CD8-positive, alpha-beta T cell (primary cell): ENCODE measurements at places on chromosomes 16 and 17.

DNA sequence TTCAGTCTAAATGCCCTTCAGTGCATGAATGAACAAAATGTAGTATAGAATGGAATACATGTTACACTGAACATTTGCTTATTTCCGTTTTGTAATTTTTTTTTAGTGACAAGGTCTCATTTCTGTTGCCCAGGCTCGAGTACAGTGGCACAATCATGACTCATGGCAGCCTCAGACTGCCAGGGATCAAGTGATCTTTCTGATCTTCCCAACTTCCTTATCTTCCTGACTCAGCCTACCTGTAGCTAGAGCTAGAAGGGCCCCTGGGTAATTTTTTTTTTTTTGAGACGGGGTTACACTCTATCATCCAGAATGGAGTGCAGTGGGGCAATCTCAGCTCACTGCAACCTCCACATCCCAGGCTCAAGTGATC lies 7.3 kb upstream of the SLX4 start:
- no peak for DNase-seq

GRCh38 chr16:13453325-13453724 lies 466.6 kb upstream of the ERCC4 start:
- no peak for DNase-seq

DNA sequence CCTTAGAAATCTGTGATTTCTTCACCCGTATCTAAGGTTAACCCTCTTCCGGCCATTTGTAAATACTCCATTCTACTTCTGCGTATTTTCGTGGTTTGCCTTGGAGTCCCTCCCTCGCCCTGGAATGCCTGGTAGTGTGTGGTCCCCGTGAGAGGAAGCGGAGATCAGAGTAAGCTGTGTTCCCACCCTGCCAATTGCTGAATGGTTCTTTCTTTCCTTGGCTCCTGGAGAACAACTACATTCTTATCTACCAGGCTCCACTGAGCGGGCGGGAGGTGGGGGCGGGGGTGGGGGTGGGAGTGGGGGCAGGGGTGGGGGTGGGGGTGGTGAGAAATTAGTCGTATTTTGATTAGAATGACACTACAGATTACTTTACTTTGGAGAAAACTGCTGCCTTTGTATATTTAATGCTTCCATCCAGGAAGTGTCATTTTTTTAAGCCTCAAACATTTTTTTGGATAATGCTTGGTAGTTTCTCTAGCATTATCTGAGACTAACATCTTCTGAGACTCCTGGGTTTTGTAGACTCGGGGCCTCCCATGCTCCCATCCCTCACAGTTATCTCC lies 20.9 kb upstream of the FASN start:
- DNase-seq, result no peak

- no peak for DNase-seq
These were observed 134.5 kb downstream of the MRTFB start for GRCh38 chr16:14205666-14206065.

GRCh38 chr17:75318615-75319222 lies 29.5 kb upstream of the SLC25A19 start:
- DNase-seq, result no peak

GRCh38 chr17:73901661-73902415 lies 257.6 kb upstream of the SDK2 start:
- peak; percentile 20 for DNase-seq

GRCh38 chr17:73304971-73305812 lies 6.6 kb downstream of the CDC42EP4 start:
- DNase-seq, result no peak

GRCh38 chr17:16374146-16374938 lies 6.5 kb upstream of the UBB start:
- no peak for DNase-seq

GRCh38 chr16:17832738-17833137 lies 362.0 kb upstream of the XYLT1 start:
- DNase-seq, result no peak

GRCh38 chr16:608019-608418 lies 18.2 kb downstream of the RAB40C start:
- DNase-seq, result no peak

GRCh38 chr17:44219616-44220212 lies at the start of gene UBTF:
TSS of gene UBTF (minus strand) at chr17:44219675. CDS start at chr17:44218229, 1,446 bp downstream.
- DNase-seq, result peak; percentile 90

DNA sequence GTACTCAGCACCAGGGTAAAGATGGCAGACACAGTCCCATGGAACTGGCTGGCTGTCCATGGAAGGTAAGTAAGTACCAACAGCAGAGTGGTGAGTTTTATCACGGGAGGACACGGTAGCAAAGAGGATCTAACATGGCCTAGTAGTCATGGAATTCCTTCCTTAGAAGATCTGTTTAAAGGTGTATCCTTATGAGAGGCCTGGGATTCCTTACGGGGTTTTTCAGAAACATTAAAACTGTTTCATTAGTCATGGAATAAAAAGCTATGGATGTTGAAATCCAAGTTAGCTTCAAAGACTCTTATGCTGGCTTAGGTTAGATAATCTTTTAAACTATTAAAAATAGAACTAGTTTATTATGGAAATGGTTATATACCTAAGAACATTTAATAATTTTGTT lies 7.4 kb downstream of the FTO start:
- DNase-seq, result no peak

DNA sequence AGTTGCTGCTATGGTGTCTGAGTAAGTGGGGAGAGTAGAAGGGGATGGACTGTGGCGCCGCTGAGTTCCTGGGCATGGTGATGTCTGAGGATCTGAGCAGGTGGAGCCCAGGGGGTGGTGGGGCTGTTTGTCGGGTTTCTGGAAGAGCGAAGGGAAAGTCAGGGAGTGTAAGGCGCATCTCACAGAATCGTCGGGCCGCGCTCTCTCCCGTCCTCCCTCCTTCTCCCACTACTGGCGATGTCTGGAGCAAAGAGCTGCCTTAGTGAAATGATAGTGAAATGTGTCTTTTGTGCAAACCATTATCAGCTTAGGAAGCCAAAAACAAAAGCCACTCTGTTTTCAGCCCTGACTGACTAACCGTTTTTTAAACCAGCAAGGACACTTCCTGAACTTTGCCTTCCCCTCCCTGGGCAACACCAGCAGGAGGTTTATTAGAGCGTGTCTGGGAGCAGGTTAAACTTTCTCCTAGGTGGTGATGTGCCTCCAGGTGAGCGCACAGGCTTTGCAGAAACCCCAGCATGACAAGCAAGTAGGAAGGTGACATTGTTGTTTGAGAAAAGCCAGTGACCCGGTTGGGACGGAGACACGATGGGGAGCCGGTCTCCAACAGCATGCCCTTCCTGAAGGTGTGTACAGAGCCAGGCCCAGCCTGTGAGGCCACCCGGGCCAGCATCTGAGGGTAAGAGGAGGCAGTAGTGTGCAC lies 49.1 kb downstream of the RAB11FIP3 start:
- no peak for DNase-seq

- no peak for DNase-seq
These were observed 53.0 kb upstream of the GAS7 start for GRCh38 chr17:10251212-10251948.

DNA sequence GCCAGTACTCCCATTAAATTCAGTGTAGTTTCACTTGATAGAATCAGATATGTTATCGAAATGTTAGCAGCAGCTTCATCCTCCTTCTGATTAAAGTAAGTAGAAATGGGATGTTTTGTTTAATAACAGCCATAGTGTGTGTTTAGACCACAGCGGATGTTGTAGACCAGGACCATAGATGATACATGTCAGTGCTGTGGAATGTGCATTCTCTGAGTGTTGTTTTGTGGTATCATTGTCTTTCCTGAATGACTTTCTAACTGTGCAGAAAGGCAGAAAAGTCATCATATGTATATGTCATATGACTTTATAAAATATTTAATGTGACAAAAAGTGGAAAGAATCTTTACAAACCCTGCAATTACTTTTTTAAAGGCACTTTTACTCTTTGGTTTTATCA lies 55.6 kb downstream of the CYLD start:
- no peak for DNase-seq

- no peak for DNase-seq
These were observed 98.6 kb upstream of the DNAH17 start for GRCh38 chr17:78675836-78676235.

DNA sequence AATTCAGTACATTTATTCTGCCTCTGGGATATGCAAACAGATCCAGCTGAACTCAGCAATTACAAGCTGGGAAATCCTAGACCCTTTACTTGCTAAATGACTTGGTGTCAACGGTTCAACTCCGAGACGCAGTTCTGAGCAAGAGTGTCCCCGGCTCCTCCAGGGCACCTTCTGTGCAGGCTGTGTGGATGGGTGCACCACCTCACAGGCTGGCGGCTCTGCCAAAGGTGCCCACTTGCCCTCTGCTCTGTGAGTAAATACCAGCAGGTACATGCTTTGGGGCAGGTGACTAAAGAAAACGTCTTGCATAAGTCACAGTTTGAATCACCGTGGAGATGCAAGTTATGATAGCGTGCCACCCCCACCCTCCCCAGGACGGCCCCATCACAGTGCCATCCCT lies 23.3 kb downstream of the MAP1LC3B start:
- DNase-seq, result no peak

DNA sequence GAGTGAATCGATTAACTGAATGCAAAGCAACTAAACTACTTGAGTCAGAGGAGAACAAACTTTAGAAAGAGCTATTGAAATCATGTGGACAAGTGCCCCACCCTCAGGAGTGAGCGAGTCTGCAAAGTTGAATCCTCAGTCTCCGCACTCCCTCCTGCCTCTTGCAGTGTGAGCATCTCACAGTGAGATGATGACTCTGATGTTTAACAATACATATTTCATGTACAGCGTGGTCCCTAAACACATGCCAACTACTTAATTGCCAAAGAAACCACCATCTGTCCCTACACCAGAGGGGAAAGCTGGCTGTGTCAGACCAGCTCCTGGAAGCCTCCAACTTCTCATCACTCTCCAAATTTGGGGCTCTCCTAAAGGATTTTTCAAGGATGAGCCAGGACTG lies 31.2 kb downstream of the PIMREG start:
- no peak for DNase-seq

GRCh38 chr16:22673421-22673831 lies 140.5 kb upstream of the HS3ST2 start:
- DNase-seq, result no peak

DNA sequence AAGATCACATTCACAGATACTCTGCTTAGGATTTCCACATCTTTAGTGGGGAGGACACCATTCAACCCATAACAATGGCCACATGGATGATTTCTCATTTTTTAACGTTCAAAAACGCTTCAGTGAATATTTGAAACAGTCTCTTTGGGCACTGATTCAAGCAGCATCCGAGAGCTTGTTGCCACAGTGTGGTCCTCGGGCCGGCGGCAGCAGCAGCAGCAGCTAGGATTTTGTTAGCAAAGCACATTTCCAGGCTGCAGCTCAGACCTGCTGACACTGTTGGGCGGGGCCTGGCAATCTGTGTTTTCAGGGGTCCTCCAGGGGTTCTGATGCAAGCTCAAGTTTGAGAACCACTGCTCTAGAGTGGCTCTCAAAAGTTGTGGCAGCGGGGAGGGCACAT lies 27.9 kb upstream of the CMIP start:
- no peak for DNase-seq

GRCh38 chr16:71540-72401 lies 660 bp downstream of the RHBDF1 start:
- DNase-seq, result no peak

DNA sequence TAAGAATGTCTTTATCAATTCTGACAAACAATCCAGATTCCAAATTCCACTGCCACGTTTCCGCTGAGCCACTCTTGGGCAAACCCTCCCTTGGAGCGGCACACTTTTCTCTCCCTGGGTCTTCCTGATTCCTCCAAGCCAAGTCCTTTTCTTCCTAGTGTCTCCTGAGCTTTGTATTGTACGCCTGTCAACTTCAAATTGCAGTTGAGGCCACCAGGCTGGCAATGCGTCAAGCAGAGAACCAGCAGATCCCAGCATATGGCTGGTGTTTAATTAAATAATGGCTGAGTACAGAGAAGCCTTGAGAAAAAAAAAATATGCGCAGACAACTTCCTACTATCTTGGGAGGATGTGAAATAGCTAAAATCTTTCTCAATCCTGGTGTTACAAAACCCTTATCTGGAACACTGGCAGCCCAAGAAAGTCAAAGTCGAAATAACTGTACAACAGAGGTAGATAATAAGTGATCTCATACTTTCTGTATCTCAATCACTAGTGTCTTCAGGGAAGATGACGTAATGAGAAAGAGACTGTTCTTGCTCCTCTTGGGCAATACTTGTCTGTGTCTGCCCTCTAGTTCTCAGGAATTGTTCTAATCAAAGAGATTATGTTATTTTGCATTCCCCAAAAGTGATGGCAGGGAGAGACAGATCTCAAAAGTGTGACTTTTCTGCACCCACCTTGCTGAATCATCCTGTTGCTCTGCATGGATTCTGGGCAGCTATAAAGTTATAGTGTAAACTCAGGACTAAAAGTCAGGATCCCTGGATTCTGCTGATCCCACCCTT lies 15.0 kb downstream of the SMIM36 start:
- no peak for DNase-seq
